ENCODE measurements at places on chromosomes 6 and 20. TPM values are rescaled to one million over a fixed set of nuclear protein-coding genes. Genes with fewer than 3 reads are reported as not detected.

- DNase-seq: no peak
Measured at GRCh38 chr6:89745096-89745495, 74.5 kb downstream of the MDN1 start.

Gene PAX1
- total RNA-seq: not detected

GRCh38 chr6:108941859-108942258, 93.6 kb downstream of the ARMC2 start:
- DNase-seq: no peak

- no peak for DNase-seq
Measured at GRCh38 chr6:144718431-144718830, 433.3 kb downstream of the UTRN start.

Gene PRSS35
- not detected for total RNA-seq

DNA sequence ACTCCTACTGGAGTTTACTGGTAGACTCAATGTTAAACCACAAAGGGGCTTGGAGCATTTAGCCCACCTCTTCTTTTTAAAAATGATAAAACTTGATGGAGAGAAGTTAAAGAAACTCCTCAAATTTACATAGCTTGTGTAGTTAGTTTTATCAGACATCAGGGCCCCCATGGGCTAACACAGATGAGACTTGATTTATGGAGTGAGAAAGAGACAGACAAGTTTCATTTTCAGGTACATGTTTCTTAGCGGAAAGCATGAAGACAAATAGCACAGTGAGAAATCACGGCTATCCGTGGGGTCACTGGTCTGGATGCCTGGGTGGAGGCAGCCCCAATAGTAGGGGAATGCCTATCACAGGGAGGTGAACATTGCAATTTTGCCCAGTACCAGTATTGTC, 173.6 kb downstream of the TFAP2B start:
- no peak for DNase-seq

- DNase-seq: no peak
Measured at GRCh38 chr6:167122041-167122826, 662 bp upstream of the CCR6 start.

DNA sequence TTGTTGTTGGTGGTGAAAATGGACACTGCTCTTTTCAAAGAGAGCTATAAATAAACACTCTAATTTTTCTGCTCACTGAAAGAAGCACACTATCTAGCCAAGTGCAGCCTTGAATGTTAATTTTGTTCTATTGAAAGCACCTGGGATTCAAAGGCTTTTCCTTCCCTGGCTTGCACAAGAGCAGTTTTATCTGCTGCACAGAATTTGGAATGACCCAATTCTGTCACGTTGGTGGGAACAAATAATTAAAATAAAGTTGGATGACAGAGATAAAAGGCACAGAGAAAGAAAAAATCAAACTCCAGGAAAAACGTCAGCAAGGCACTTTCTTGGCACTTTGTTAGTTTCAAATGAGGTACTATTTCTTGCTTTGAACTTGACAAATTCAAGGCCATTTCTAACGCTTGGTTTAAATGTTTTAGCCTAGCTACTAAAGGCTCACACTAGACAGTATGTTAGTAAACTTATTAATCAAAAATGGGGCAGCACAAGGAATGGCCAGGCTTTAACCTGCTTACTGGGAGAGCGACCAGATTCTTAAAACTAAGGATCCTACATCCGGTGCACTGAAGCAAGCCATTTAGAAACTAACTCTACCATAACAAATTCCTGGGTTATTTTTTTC, 145.5 kb upstream of the ARG1 start:
- DNase-seq: no peak

Gene CFAP206
- total RNA-seq: 0.13 TPM

DNA sequence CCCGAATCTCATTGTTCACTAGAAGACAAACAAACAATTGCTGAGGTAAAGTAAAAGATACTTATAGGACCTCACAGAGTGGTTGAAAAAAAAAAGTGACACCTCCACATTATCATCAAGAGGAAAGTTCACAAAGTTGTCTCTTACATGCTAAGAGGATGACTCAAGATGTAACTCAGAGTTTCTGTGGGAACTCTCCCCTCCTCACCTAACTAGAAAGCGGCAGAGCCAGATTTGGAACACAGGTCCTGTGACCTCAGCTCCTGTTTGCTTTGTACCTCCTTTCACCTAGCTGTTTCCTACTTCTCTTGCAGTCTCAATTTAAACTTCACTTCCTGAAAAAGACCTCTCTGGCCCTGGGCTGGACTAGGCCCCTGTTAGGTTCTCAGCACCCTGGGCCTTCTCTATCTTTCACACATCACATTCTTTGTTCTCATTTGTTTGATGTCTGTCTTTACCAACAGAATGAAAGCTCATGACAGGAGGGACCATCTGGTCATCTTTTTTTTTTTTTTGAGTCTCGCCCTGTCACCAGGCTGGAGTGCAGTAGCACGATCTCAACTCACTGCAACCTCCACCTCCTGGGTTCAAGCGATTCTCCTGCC, 60.8 kb downstream of the CD24 start:
- no peak for DNase-seq

DNA sequence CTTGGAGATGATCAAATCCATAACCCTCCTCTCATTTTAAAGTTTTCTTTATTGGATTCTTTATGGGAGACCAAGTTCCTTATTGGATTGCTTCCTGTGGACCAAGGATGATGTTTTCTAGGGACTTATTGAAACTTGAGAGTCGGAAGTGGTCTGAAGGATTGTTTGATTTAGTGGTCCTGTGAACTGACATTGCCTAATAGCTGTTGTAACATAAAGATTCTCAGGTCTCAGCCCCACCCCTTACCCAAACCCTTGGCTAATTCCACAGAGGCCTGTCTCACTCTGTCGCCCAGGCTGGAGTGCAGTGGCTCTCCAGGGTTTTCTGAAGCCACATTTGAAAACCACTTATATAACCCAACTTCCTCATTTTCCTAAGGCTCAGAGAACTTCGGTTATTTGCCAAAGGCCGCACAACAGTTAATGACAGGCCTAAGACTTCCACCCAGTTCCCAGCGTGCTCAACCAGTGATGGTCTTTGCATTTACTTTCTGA, 77.0 kb downstream of the ATXN1 start:
- no peak for DNase-seq

GRCh38 chr6:157137501-157137900, 185.8 kb downstream of the TMEM242 start:
- DNase-seq: no peak

GRCh38 chr20:36549628-36549941, 8.3 kb downstream of the MYL9 start:
- DNase-seq: no peak

Gene PLCB4
- total RNA-seq: 2.1 TPM

DNA sequence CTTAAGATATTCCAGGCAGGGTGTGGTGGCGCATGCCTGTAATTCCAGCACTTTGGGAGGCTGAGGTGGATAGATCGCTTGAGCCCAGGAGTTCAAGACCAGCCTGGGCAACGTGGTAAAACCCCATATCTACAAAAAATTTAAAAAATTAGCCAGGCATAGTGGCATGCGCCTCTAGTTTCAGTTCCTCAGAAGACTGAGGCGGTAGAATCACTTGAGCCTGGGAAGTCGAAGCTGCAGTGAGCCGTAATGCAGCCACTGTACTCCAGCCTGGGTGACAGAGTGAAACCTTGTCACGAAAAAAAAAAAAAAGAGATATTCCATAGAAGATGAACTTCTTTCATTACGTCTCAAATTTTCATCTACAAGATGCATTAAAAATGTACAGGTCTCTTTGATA, 46.7 kb upstream of the ISM1 start:
- DNase-seq: no peak

DNA sequence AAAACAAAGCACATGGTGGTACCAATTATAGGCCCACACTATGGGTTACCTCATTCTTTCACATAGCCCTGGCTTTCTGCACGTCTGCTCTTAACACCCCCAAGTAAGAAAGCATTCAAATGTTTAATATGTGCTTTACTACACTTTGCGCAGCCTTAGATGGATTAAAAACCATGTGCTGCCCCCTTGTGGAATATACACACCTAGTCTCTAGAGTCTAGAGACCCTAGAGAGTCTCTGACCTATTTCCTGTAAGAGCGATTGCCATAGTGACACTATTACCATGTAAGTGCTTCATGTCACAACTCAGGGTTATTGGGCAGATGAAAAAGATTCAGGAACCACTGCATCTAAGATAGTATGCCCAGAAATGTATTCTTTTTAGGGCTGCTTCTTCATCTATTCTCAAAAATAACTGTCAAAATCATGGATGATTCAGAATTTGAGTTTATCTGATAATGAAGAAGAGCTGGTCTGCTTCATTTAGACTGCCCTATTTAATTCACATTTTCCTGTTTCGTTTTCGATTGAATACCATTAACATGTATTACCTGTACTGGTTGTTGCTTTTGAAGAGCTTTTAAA, 186.3 kb downstream of the ADGB start:
- peak; percentile 27 for DNase-seq

- DNase-seq: no peak
Measured at GRCh38 chr6:106961801-106962200, 12.7 kb downstream of the CD24 start.

Gene SRSF3
- 227 TPM for total RNA-seq

- no peak for DNase-seq
Measured at GRCh38 chr6:125533710-125534397, 215.6 kb upstream of the HEY2 start.

Gene DEFB113
- total RNA-seq: not detected

GRCh38 chr6:101760843-101761621, 367.5 kb downstream of the GRIK2 start:
- DNase-seq: no peak

DNA sequence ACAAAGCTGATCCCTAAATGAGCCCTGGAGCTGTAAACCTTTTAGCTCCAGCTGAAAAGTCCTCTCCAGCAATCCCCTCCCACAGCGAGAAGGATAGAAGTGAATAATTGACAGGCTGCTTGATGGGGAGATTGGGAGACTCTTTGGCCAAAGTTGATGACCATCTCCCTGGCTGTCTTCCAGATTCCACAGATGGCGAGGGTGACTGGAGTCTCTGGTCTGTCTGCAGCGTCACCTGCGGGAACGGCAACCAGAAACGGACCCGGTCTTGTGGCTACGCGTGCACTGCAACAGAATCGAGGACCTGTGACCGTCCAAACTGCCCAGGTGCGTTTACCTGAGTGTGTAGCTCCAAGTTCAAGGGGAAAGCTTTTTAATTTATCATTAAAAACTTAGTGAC, 67.3 kb downstream of the ISM1 start:
- no peak for DNase-seq

Gene BICRAL
- 3.0 TPM for total RNA-seq

DNA sequence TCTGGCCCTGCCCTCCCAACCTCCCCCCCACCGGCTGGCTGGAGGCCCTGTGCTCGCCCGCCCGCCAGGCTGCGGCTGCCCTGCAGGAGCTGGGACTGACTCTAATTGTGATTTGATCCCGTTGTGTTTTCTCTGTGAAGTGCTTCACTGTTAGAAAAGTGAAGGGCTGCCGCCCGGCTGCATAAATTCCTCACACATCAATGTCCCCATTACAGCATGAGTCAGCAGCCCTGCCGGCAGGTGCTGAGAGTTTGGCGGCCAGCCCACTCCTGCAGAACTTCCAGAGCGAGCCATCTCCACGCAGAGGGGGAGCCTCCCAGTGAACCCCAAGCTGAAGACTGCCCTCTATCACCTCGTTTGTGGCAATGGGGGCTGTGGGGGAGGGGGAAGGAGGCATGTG, 137.9 kb downstream of the DLL1 start:
- peak; percentile 43 for DNase-seq

DNA sequence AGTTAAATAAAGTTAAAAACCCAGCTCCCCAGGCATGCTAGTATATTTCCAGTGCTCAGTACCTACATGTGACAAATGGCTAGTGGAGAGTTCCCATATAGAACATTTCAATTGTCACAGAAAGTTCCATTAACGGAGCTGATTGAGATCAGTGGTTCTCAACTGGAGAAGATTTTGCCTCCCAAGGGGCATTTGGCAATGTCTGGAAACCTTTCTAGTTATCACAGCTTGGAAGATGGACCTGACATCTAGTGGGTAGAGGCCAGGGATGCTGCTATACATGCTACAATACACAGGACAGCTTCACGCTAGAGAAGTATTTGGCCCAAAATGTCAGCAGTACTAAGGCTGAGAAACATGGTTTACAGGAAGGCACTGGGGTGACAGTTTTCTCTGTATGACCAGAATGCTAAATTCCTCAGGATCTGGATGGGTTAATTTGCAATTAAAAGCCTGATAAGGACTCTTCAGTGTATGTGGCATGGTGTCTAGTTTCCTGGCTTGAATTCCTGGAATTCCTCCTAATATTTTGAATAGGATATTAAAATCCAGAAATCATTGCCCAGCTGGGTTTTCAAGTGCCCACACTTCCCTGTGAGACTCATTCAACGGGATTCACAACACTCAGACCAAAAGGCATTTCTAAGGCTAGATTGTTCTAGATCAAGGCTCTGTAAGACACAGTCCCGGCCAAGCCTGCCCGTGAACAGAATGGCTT, 84.7 kb upstream of the SALL4 start:
- peak; percentile 11 for DNase-seq

DNA sequence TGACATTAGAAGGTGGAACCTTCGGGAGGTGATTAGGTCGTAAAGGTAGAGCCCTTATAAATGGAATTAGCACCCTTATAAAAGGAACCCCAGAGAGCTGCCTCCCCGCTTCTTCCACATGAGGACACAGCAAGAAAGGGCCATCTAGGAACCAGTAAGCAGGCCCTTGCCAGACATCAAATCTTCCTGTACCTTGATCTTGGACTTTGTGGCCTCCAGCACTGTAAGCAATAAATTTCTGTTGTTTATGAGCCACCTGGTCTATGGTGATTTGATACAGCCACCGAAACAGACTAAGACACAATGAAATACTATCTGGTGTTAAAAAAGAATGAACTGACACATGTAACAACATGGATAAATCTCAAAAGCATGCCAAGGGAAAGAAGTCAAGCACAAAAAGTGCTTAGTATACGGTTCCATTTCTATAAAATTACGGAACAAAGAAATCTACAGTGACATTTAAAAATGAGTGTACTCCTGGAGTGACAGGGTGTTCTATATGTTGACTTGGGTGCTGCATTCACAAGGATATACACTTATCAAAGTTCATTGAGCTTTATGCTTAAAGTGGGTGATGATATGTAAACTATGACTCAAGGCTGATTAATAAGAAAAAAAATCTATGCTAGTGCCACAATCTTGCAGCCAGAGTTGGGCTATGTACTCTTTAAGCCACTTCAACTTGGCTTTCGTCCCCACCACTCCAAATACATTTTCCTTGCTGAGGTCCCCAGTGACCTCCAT, 18.4 kb downstream of the SERPINB1 start:
- no peak for DNase-seq

DNA sequence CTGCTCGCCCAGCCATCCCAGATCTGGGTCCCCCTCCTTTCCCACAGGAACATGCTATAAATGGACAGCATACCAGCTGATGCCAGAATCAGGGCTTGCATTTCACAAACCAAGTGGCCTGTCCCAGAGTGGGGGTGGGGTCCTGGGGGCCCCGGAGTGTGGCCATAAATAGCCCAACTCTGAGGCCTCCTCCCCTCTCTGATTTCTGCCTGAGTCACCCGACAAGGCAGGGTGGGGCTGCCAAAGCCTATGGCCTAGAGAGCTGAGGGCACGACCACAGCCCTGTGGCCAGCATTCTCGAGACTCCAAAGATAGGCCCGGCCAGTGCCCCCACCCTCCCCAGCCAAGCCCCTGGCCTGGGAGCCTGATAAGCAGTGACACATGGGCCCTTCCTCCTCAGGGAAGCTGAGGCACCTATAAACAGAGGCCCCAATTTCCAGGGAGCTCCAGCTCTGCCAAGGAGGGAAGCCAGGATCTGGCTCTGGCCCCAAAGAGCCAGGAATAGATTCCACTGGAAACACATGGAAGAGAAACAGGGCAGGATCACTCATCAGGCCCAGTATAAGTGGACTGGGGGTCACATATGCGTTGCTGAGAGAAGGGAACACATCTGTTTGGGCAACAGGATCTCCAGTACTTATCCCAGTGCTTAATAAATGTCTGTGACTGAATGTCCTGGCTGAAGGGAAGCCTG, 20.3 kb downstream of the SNTA1 start:
- no peak for DNase-seq

Gene VGLL2
- not detected for total RNA-seq

Gene DYNLT1
- total RNA-seq: 81.1 TPM

All from dermis microvascular lymphatic vessel endothelial cell (primary cell).